ENCODE measurements at places on chromosomes 16 and 17.

GRCh38 chr17:80097844-80098691, 3.3 kb upstream of the GAA start:
- DNase-seq, result no peak

- DNase-seq, result no peak
These were observed 18.0 kb upstream of the TRIM37 start for GRCh38 chr17:59124665-59125064.

DNA sequence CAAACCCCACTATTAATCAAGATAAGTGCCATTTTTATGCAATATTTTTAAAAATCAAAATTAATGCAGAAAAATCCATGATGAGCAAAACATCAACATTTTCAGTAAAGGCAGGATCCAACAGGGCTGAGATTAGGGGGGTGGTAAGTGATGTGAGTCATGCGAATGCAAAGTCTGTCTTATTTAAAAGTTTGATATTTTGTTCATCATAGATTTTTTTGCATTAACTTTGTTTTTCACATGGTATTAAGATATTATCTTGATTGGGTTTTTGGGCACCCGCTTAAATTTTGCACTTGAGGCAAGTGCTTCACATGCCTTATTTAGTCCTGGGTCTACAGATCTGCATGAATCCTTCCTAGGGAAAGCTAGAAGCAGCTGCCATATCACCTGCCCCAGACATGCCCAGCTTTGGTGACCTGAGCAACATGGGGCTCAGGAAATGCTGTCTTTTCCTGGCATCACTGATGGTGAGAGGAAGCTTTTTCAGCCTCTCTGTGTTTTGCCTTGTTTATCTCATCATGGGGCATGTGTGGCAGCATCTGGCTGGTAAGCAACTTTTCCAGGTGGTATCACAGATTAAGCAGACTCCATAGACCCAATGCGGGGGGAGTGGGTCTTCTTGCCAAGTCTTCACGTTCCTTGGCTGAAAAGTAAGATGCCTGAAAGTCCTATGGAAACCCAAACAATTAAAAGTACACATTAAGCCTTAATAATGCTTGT, 57.6 kb upstream of the NFAT5 start:
- no peak for DNase-seq

DNA sequence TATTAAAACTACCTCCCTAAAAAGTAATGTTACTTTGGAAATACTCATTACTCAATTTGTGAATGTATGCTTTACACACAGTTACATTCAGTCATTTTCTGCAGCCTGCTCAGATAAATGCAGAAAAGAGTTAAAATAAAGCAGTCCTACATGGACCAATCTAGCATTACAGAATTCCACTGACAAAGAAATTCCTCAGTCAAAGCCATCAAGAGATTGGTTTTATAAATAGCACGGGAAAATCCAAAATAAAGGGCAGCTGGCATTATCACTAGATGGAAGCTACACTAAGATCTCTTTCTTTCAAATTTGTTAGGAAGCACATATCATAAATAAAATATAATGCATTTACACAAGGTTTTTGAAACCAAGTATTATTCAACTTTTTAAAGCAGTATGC, 58.3 kb downstream of the DUSP14 start:
- no peak for DNase-seq

DNA sequence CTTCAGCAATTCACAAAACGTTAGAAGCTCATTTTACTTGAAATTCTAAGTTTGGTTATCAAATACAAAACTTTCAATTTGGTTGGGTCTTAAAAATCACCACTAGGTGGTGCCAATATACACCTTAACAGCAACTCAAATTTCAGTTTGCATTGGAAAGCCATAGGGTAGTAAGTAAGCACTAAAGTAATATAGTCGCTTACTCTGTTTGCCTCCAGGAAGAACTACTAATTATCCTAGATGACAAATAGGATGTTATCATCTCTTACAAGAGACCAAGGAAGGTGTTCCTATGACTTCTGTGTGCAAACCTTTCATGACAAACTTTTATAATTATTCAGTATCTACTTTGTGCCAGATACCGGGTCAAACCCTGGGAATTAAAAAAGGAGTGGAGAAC, 93.3 kb downstream of the MYO1D start:
- DNase-seq, result no peak

DNA sequence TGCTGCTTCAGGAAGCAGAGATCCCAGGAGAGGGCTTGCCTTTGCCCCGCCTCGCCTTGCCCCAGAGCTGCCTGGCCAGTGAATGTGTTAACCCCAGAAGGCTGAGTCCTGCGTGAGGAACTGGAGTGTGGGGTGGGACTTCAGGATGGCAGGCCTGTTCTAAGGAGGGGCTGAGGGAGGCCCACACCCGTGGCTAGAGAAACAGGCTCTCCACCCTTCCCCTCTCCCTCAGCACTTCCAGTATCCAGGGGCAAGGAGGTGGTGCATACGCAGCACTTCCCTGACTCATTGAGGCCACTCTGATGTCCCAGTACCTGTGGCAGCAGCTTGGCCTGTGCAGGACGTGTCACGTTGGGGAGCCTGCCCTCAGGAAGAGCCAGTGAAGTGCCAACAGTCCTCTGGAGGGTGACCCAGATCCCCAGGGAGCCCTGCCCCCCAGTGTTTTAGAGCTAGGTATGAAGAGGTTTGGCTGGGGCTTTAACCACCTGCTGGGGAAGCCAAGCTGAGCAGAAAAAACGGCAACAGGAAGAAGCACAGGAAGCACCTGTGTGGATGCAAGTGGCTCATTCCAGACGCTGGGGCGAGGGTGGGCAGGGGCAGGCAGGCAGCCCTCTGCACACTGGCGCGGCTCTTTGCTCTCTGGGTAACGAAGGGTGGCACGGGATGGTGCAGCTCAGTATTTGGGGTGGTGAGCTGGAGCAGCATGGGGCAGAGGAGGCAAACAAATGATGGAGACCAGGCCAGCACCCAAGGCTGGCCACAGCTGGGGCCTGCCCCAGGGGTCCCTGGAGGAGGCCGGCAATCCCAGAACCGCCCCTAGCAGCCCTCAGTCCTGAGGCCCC, 14.7 kb upstream of the CTCF start:
- no peak for DNase-seq

DNA sequence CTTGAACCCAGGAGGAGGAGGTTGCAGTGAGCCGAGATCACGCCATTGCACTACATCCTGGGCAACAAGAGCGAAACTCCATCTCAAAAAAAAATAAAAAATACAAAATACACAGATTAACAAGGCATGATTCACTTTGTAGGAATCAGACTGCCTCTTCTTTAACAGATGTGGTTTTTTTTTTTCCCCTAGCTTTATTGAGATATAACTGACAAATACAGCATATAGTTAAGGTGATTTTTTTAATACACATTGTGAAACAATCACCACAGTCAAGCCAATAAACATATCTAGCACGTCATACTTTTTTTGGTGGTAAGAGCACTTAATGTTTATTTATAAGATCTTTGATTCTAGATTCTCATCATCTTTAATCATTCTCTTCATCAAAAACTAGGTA, 87.8 kb downstream of the SPAG9 start:
- no peak for DNase-seq

GRCh38 chr17:37720989-37721388, 23.9 kb downstream of the HNF1B start:
- DNase-seq, result no peak

GRCh38 chr17:30933966-30934365, 12.2 kb downstream of the ADAP2 start:
- no peak for DNase-seq

GRCh38 chr17:45768000-45768399, 16.1 kb upstream of the CRHR1 start:
- DNase-seq, result no peak

GRCh38 chr16:51152691-51153576, 1.9 kb upstream of the SALL1 start:
- DNase-seq, result no peak

- no peak for DNase-seq
These were observed 330.1 kb downstream of the CDH11 start for GRCh38 chr16:64791756-64792155.

DNA sequence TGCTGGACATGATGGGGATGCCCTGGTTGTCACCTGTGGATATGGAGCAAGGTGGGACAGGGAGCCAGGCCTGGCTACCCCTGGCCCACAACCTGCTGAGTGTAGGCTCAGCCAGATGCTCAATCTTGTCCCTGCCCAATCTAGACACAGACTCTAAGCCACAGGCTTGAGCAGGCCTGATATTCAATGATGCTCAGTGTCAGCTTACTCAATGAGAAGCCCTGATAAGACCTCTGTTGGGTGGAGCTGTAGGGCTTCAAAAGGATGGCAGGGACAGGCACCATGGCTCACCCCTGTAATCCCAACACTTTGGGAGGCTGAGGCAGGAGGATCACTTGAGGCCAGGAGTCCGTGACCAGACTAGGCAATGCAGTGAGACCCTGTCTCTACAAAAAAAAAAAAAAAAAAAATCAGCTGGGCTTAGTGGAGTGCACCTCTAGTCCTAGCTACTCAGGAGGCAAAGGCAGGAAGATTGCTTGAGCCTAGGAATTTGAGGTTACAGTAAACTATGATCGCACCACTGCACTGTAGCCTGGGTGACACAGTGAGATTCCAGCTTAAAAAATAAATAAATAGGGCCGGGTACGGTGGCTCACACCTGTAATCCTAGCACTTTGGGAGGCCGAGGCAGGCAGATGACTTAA, 3.4 kb downstream of the LCAT start:
- DNase-seq, result no peak

GRCh38 chr17:76556765-76557367, 17.0 kb downstream of the PRCD start:
- no peak for DNase-seq

GRCh38 chr17:73356561-73357170, 44.9 kb upstream of the CDC42EP4 start:
- no peak for DNase-seq

GRCh38 chr17:44648963-44649362, 7.3 kb upstream of the MEIOC start:
- DNase-seq, result no peak

DNA sequence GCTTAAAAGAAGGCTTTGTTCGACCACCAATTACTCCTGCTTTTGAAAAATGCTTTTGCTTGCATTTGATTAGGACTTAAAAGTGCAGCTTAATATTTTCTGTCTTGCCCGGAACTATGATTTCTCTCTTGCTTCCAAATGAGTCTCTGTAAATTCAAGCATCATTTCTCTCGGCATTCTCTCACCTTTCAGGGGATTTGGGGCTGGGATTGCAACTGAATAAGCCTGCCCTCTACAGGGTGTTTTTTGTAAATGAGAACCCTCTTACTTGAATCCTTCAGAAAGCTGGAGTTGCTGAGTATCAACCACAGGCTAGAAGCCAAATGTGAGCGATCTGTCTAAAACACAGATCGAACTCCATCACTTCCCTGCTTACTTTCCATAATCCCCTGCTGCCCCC, 234.6 kb downstream of the TMEM114 start:
- no peak for DNase-seq

DNA sequence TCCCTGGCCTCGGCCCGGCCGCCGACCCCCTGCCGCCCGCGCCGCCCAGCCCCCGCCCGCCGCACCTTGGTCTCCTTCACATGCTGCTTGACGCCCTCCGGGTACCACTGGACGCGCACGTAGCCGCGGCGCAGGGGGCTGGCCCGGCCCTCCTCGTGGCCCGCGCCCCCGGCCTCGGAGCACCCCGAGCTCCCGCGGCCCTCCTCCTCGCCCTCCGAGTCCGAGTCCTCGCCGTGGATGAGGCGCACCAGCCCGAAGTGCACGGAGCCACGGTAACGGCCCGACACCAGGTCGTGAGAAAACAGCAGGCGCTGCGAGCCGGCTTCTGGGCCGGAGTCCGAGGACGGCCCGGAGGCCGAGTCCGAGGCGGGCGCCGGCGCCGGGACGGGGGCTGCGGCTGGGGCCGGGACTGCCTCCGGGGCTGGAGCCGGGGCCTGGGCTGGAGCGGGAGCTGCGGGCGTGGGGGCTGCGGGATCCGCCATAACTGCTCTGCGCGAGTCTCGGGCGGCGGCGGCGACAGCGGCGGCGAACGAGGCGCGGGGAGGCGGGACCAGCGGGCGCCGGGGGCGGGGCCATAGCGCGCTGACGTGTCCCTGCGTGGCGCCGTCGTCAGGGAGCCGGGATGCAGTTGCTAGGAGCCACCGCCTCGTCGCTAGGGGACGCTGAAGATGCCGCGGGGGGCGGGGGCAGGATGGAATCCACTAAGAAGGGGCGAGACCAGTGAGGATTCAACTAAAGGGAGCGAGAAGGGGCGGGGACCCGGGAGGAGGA, at the start of gene UBE2O:
TSS of gene UBE2O (minus strand) at position 493 of the 771 bp plus-strand sequence. CDS start at position 482, 11 bp downstream.
- DNase-seq, result peak; percentile 76

GRCh38 chr17:42049834-42050392, 488 bp downstream of the C17orf113 start:
- no peak for DNase-seq

DNA sequence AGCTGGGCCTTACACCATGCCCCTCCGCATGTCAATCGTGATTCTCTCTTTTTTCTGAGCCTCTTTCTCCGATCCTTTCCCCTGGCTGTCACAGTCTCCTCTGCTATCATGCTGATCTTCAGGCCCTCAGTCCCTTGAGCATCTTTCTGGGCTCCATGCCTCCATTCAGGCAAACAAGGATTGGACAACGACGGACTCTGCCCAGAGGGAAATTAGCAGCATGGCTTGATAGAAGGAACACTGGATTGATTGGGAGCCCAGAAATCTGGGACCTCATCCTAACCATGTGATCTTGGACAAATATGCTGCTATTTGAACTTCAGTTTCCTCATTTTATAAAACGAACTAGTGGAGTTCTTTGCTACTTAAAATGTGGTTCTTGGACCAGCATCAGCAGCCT, 19.6 kb upstream of the PHF12 start:
- DNase-seq, result no peak

GRCh38 chr17:7406235-7406825, 1.3 kb upstream of the NLGN2 start:
- no peak for DNase-seq

GRCh38 chr16:24198807-24199533, 57.2 kb upstream of the CACNG3 start:
- no peak for DNase-seq

DNA sequence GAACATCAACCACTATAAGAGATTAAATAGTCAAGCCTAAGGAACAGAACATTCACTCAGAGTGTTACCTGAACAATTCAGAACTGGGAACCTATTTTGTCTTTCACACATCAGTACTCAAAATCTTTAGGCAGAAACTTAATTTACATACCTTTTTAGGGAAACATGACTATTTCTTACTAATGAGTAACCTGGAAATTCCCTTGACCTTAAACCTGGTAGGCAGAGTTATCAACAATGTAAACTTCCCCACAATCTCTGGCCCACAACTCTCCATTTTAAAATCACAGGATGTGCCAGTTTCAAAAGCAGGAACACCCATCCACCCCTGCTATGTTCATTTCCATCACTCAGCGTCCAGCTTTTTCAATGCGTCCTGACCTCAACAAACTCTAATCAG, 132.9 kb upstream of the ANKFN1 start:
- no peak for DNase-seq

GRCh38 chr16:50747207-50747956, 5.5 kb downstream of the CYLD start:
- DNase-seq, result no peak

- no peak for DNase-seq
These were observed 449 bp downstream of the SMCR8 start for GRCh38 chr17:18315562-18315922.

DNA sequence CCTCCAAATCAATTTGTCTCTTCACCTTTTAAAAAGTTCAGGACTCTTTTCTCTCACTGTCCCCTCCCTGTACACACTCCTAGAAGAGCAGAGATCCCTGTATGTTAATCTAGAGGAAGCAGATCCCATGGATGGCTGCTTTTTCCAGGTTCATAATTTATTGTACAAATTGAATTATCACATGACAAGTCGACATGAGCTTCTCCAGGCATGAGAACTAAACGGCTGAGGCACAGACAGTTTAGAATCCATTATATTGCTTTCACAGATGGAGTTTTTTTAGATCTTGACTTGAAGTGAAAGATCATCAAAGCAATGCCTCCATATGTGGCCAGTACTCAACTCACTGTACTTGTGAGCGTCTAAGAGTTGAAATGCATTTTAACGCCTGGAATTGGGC, 47.9 kb downstream of the RGS9 start:
- no peak for DNase-seq
